ENCODE measurements at places on chromosomes 2 and 18.

GRCh38 chr2:19541884-19542283, 183.5 kb upstream of the OSR1 start:
- DNase-seq: no peak

DNA sequence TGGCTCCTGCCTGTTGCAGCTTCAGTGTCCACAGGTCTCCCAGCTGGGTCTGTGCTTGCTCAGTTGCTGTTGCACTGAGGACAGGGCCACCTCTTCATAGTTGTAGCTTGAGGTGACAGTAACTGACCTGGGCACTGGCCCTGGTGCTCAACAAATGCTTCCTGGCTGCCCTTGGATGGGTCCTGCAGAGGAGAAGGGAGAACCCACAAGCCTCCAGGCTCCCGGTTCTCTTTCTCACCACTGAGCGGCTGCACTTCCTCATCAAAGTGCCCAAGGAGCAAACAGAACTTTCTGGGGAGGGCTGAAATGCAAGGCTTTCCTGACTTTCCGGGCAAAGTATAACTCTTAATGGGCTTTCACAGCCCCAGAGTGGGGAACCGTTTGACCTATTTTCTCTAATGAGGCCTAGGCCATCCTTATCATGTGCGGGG, 38.7 kb downstream of the LCT start:
- DNase-seq: no peak

DNA sequence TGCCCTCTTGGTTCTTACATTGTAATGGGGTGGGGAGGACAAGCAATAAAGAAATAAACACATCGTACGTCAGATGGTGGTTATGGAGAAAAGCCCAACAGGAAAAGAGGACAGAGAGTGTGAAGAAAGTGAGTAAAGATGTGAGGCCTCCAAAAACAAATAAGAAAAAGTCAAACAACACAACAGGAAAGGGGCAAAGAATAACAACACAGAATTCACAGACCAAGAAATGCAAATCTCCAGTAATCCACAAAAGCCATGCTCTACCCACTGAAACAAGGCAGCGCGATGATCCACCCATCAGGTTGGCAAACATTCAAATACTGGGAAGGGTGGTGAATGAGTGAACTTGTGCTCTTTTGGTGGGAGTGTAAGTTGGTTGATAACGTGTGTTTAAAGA, 16.7 kb upstream of the DUSP2 start:
- no peak for DNase-seq

- DNase-seq: no peak
These were observed 37.1 kb upstream of the LINC00305 start for GRCh38 chr18:64185987-64186386.

- DNase-seq: no peak
These were observed 34.2 kb upstream of the GLI2 start for GRCh38 chr2:120701499-120701898.

- no peak for DNase-seq
These were observed 20.4 kb downstream of the LYPD6B start for GRCh38 chr2:149058936-149059335.

GRCh38 chr2:200310545-200310971, 4.1 kb downstream of the SPATS2L start:
- peak; percentile 14 for DNase-seq

- DNase-seq: peak; percentile 61
These were observed 15.5 kb upstream of the DAPL1 start for GRCh38 chr2:158779621-158780020.

- DNase-seq: no peak
These were observed 353.9 kb upstream of the GYPC start for GRCh38 chr2:126302043-126302442.

DNA sequence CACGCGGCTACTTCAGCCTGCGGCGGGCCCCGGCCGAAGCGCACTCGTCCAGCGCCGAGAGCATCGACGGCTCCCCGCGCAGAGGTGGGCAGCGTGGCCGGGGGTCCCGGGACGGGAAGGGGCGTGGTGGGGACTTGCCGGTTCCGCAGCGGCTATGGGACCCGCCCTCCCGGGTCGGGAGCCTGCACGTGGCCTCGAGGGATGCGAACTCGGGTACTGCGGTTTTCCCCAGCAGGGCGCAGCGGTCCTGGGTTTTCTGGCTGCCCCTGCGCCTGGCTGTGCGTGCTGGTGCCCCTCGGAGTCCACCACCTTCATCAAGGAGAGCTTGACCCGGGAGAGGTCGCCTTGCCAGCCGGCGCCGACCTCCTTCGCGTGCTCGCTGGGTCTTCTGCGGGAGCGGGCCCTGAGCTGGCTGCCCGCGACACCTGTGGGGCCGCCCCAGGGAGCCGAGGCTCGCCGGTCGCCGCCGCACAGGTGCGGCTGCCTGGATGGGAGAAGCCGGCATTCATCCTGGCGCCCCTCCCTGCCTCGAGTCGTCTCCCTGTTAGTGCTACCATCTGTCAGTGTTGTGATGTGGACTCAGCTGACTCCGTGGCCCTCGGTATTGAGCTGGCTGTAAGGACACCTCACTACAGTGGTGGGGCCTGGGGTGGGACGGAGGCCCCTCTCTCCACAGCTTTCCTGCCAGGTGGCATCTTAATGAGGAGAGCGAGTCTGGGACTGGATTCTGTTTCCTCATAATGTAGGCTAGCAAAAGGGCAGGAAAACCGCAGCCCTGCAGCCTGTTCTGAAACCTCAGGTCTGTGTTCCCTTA, 177.3 kb downstream of the AGAP1 start:
- DNase-seq: no peak

GRCh38 chr2:20241973-20242726, 17.2 kb upstream of the SDC1 start:
- no peak for DNase-seq

DNA sequence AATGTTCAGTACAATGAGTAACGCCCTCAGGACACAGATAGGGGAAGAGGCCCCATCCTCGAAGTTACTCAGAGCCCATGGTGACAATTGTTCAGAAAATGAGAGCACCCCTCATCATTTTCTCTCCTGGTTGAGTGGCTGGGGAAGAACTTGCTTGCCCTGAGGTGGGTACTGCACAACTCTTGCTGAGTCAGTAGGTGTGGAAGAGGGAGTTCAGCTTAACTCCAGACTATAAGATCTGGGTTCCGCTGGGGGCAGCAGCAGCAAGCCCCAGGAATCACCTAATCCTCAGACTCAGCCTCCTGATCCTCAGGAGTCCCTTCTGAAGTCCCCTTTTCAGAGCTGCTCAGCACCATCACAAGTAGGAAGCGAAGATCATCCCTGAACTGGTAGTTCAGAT, 123.7 kb downstream of the PIEZO2 start:
- DNase-seq: no peak

DNA sequence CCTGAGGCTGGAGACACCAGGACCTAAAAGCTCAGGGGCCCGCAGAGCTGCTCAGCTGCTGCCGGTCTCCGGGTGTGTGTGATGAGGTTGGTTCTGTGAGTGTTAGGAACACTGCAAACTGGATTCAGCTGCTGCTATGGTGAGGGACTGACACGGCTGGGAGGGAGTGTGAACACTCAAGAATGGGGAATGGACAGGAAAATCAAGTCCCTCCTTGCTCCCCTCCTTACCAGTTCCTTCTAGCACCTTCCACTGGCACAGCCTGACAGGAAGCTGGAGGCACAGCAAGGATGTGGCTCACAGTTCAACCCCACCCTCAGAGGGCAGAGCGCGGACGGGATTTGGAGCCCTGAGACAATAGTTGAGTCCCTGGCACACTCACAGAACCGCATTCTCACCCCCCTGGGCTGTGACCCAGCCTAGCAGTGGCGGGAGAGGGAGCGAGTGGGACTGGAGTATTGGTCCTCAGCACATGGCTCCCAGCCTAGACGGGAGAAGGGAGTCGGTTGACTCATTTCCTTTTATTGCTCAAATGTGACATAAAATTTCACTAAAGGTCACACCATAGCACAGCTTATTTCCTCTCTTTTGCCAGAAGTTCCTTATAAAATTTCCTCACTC, 42.5 kb downstream of the LRRC30 start:
- DNase-seq: no peak

- DNase-seq: no peak
These were observed 11.3 kb downstream of the NCL start for GRCh38 chr2:231452799-231453508.

DNA sequence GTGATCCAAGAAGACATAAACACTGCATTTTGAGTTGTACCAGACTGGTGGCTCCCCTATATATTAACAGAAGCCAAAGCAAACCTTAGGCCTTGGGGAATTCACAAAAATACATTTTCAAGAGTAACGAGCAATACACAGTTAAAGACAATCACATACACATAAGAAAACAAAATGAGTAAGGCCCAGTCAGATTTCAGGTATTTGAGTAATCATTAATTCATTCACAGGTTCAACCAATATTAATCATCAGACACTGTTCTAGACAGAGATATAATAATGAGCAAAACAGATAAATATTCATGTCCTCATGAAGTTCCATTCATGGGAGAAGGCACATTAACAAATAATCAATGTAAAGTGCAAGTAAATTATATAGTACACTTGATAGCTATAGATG, 9.6 kb downstream of the STPG4 start:
- no peak for DNase-seq

DNA sequence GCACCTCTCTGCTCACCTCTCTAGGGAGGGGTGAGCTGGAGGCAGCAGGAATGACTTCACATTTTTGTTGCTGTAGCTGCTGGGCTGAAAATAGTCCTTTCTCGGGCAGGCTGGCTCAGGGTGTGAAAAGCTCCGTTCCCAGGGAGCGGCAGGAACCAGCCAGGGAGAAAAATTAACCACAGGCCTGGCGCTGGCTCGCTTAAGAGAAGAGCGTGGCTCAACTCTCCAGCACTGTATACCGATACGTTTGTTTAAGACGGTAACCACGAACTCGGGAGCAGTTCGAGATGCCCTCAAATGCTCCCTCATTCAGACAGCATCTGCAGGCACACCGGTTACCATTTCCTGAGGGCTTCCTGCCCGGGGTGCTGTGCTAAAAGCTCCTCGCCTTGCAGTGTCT, 129.6 kb downstream of the CELF4 start:
- no peak for DNase-seq

DNA sequence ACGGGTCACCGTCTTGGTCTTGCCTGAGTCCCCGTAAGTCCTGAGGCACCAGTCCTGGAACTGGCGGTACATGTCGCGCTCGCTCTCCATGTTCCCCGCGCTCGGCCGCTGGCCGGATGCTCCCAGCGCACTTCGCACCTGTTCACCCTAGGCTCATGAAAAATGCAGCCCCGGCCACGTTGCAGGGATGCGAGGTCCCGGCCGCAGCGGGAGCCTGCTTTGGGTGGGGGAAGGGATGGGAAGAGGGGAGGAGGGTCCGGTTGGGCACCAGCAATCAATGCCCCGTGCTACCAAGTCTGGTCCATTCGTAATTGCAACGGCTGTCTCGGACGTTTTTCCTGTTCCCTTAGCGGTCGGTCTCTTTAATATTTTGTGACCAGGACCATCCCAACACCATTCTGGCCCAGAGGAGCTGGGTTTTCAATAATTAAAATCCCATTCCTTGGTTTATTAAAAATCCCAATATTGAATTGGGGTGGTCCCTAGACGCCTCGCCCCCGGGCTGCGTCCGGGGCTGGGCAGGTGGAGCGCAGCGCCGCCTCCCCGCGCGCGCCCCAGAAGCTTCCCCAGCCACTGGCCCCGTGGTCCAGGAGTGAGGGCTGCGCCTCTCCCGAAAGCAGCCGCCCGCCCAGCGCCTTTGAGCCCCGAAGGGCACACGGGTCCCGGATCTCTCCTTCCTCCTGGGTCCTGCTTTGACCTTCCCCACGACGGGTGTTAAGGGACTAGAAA, 1.4 kb downstream of the NOL4 start:
- no peak for DNase-seq

- no peak for DNase-seq
These were observed 111.7 kb downstream of the BCL11A start for GRCh38 chr2:60441800-60442199.

- DNase-seq: no peak
These were observed 3.0 kb downstream of the ACVR2A start for GRCh38 chr2:147847746-147848391.

GRCh38 chr2:5329763-5330162, 362.4 kb upstream of the SOX11 start:
- DNase-seq: no peak

GRCh38 chr2:96500385-96501066, 4.6 kb downstream of the NEURL3 start:
- no peak for DNase-seq

- DNase-seq: peak; percentile 2
These were observed 29.9 kb upstream of the ALKAL2 start for GRCh38 chr2:317501-318424.

DNA sequence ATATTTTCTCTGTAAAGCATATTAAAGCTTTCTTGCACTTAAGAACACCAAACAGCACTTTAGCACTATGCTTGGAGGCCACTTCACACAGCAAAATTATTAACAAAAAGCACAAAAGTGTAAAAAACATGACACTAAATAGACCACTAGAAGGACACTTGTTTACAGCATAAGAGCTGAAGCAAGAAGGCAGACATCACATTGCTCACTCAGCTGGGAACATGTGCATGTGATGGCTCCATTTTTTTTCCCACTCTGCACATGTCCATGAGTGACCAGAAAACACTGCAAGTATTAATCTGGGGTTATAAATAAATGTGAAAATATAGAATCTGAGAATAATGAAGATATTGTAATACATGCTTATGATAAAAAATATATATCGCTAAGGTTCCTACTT, 103.1 kb upstream of the MAPRE2 start:
- DNase-seq: peak; percentile 11

GRCh38 chr2:59912042-59912441, 641.4 kb downstream of the BCL11A start:
- no peak for DNase-seq

DNA sequence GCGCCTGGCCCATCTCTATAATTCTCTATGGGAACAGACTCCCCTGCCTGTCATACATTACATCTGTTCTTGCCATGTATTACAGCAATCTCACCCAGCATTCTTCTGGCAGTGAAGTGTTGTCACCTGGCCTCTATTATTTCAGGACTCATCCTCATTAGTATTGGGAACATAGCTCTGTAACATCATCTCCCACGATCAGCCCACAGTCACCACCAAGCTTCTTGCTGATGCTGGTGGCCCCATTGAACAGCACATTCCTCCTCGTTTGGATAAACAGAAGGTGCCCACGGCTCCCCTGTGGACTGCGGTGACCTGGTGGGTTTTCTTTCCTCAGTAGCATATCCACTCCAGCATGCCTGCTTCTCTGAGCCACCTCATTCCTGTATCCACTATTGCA, 21.5 kb downstream of the CHCHD5 start:
- DNase-seq: no peak

DNA sequence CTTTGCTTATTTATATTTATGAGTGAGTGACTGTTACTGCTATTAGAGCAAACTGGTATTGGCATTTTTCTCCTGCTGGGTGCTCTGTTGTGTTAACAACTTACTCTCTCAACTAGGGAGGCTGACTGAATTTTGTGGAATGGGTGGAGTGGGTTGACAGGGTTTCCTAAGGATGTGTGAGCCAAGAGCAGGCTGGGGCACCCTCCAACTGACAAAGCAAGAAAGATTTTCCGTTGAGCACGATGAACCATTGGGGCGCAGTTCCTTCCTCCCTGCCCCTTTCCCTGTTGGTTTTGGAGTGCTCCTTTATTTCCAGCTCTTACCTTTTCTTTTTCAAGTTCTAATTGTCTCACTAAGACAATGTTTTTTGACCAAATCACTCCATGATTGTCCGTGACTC, 20.3 kb downstream of the SEH1L start:
- DNase-seq: no peak
